Renal cortical epithelial cell (primary cell): ENCODE measurements at places on chromosomes 3 and 15. TPM values are rescaled to one million over a fixed set of nuclear protein-coding genes. Genes with fewer than 3 reads are reported as not detected.

GRCh38 chr15:63901912-63902670 lies 68.3 kb upstream of the HERC1 start:
- DNase-seq = no peak

The NR2F2 gene
- total RNA-seq = 6.1 and 37.3 TPM in 2 replicates

DNA sequence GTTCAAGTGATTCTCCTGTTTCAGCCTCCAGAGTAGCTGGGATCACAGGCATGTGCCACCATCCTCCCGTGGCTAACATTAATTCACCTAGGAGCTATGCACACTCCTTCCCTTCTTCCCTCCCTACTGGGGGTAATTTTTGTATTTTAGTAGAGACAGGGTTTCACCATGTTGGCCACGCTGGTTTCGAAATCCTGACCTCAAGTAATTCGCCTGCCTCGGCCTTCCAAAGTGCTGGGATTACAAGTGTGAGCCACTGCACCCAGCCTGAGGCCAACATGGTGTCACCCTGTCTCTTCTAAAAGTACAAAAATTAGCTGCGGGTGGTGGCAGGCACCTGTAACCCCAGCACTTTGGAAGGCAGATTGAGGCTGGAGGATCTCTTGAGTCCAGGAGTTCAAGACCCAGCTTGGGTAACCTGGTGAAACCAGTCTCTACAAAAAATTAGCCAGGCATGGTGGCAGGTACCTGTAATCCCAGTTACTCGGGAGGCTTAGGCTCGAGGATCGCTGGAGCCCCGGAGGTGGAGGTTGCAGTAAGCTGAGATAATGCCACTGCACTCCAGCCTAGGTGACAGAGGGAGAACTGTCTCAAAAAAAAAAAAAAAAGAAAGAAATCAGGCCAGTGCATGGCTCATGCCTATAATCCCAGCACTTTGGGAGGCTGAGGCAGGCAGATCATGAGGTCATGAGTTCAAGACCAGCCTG lies 6.1 kb downstream of the RNU5B-1 start:
- DNase-seq = no peak

GRCh38 chr15:73482166-73482565 lies 39.2 kb downstream of the REC114 start:
- DNase-seq = no peak

DNA sequence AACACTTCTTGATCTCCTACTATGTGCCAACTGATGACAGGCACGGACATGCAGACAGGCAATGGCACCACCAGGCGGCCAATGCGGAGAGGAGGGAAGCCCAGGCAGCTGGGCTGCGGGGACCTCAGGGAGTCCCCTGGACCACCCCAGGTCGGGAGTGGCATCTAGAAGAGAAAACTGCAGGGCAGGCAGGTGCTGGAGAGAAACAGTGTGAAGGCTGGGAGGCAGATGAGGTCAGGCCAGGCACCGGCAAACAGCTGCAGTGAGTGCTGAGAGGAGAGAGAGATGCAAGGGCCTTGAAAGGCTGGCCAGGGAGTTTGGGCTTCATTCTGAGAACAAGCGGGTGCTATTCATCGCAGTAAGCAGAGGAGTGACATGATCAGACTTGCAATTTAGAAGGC lies 29.1 kb downstream of the SLC6A1 start:
- DNase-seq = no peak

The ONECUT1 gene
- total RNA-seq = 0.10 TPM in 1 of 2 replicates, not detected in the other

- DNase-seq = no peak
Measured at GRCh38 chr3:121957674-121958415, 63.6 kb downstream of the SLC15A2 start.
